Activated CD8-positive, alpha-beta T cell treated with anti-CD3 and anti-CD28 coated beads for 36 hours (primary cell): ENCODE measurements at places on chromosomes 11 and 22. TPM values are rescaled to one million over a fixed set of nuclear protein-coding genes. Genes with fewer than 3 reads are reported as not detected.

The PATE2 gene
- not detected for total RNA-seq

The APOBEC3B gene
- 5.0 TPM for total RNA-seq

The TP53I11 gene
- total RNA-seq: 15.2 TPM

The POU2AF2 gene
- not detected for total RNA-seq

The TRPT1 gene
- total RNA-seq: 41.5 TPM

The XKR3 gene
- not detected for total RNA-seq

DNA sequence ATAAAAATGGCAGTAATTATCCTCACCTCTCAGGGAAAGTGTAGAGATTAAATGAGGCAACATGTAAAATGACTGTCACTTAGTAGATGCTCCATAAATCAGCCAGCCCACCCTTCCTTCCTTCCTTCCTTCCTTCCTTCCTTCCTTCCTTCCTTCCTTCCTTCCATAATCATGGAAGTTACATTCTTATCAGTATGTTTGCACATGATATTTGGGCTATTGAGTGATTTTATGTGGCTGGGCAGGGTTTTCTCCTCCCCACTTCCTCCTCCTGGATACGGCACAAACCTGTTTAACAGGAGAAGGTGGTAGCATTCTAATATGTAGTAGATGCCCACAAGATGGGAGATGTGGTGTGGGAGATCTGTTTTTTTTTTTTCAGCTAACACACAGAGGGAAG is 11.9 kb downstream of the LYVE1 start:
- no peaks in the 10 kb centered on the region for H3K4me1 ChIP-seq
- no peak overlapping the region for H3K27ac ChIP-seq
- H3K4me3 ChIP-seq: no peak overlapping the region
- H3K36me3 ChIP-seq: no peaks in the 10 kb centered on the region
- H3K27me3 ChIP-seq: no peaks in the 10 kb centered on the region

- no peaks in the 10 kb centered on the region for H3K27me3 ChIP-seq
- H3K4me1 ChIP-seq: peaks cover 2% of the 10 kb centered on the region
- H3K4me3 ChIP-seq: no peak overlapping the region
- H3K27ac ChIP-seq: no peak overlapping the region
- no peak for DNase-seq
Measured at GRCh38 chr11:95283650-95284049, 52.6 kb upstream of the SESN3 start.

- H3K27ac ChIP-seq: no peak overlapping the region
- peaks cover 9% of the 10 kb centered on the region for H3K27me3 ChIP-seq
- H3K4me3 ChIP-seq: no peak overlapping the region
- peaks cover 5% of the 10 kb centered on the region for H3K4me1 ChIP-seq
Measured at GRCh38 chr11:6655020-6655789, 404 bp downstream of the DCHS1 start.

- peaks cover 4% of the 10 kb centered on the region for H3K36me3 ChIP-seq
- no peaks in the 10 kb centered on the region for H3K27me3 ChIP-seq
- H3K4me3 ChIP-seq: no peak overlapping the region
- peaks cover 14% of the 10 kb centered on the region for H3K4me1 ChIP-seq
Measured at GRCh38 chr11:33329705-33330329, 72.6 kb downstream of the HIPK3 start.

DNA sequence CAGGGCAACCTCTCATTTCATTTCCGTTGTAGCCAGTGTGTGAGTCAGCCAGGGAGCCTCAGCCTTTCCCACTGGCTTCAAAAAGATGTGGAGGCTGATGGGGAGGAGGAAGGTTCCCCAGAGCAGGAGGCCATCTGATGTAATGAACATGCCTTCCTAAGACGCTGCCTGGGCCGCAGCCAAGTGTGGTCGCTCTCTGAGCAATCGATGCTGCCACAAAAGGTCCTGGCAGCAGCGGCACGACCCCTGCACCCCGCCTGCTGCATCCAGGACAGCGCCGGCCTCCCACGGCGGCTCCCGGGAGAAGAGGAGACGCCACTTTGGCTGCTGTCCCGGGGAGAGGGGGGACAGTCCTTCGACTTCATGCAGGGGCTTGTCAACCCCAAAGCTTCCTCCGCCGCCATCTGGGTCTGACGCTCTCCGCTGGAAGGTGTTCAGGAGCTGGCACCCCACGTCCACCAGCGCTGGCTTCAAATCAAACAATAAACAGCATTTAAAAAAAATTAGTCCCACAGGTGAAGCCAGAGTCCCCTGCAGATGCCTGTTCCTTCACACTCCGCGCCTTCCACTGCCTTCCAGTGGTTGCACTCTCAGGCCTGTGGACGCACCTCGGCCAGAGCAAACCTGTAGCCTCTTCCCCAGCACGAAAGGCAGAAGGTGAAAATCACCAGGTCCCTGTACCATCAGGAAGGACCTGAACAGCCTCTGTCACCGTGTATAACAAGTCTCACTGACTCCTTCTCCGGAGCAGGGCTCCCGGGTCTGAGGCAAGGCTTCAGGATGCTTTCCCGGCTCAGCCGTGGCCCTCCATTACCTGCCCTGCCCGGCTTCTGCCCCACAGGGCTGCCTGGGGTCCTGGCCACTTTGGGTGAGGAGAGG is 930.7 kb downstream of the BRD1 start:
- no peak for DNase-seq
- H3K4me3 ChIP-seq: no peak overlapping the region
- H3K36me3 ChIP-seq: no peaks in the 10 kb centered on the region
- H3K27ac ChIP-seq: no peak overlapping the region
- no peaks in the 10 kb centered on the region for H3K4me1 ChIP-seq
- H3K27me3 ChIP-seq: peaks cover 13% of the 10 kb centered on the region
